CD4-positive, alpha-beta T cell treated with Interleukin-1 beta for 1 hour (primary cell): ENCODE measurements at places on chromosomes 12 and 14.

DNA sequence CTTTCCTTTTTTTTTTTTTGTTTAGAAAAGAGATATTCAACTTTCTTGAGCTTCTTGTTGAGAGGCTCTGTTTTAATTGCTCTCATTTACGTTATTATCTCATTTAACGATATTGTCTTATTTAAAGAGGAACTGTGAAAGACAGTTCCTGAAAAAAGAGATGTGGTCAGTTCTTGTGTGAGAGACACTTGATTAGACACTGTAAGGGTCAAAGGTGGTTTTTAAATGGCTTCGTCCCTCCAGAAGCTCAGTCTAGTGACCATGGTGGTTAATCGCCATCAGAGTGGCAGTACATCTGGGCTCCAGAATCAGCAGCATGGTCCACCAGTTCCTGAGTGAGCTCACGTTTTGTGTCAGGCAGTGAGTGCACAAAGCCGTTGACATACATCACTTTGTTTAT is 57.9 kb upstream of the KCNA5 start:
- no peak for DNase-seq

GRCh38 chr14:22768947-22769346 is 2.5 kb downstream of the OXA1L start:
- DNase-seq = no peak

- no peak for DNase-seq
Measured at GRCh38 chr14:60346706-60347105, 97.7 kb downstream of the PPM1A start.

DNA sequence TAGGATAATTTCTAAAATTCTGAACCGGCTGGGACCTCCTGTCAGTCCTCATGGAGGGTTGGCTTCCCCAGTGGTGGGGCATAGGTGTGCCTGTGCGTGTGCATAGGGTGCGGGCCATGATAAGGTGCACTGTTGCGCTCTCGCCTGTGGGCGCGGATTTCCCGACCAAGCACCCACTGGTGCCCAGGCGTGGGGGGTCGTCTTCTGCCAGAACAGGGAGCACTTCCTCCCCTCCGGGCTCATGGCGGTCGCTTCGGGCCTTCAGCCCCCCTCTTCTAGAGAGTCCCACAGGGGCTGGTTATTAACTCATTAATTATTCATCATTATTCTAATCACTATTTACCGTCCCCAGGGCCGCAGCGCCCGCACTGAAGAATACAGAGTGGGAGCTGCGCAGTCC is 2.8 kb downstream of the C1QL4 start:
- no peak for DNase-seq

DNA sequence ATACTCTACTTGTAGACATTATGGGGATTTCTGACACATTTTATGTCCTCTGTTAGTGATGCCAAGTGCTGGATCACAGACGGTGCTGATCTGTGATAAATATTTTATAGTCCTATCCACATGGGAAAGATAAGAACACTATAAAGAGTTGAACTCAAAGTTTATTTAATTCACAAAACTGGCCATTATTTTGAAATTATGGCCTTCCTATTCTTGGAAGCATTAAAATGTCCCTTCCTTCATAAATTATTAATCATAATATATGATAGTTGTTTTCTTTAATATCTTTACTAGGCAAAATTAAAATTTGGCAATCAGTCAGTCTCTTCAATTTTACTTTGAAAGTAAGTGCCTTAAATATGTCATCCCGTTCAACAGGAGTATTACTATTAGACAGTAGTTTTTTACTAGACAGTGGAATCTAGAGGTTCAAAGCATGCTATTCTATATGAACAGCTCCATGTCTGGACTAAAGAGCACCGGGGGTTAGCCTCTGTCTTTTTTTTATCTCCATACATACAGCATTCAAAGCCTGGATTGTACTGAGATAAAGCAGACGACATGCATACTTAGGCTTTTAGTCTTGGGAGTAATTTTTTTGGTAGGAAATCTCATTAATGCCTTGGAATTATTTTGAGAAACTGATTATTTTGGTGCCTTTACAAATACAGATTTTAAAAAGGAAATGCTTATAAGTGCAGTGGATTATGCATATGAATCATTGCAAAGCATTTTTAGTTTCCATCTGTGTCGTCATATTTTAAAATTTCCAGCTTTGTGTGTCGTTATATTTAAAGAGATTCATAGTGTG is 306.1 kb upstream of the RGS6 start:
- no peak for DNase-seq

GRCh38 chr12:52847335-52848102 is 1.3 kb downstream of the KRT78 start:
- no peak for DNase-seq

DNA sequence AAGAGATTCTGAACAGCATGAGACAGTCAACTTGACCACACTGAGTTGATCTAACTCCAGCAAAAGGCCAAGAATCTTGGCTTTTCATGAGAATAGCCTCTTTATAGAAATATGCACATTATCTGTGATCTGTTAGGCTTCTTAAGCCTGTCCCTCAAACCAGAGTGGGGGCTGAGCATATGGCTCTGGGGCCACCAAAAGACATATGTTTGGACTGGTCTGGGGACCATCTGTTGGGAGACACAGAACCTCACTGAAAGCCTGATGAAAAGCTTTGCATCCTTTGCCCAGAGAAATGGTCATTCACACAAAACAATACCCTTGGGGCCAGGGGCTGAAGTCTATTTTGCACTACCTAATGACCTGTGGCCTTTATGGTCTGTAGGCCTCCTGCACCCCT is 165.3 kb upstream of the PRMT8 start:
- no peak for DNase-seq

- DNase-seq = no peak
Measured at GRCh38 chr14:91338379-91338778, 79.2 kb downstream of the CCDC88C start.

DNA sequence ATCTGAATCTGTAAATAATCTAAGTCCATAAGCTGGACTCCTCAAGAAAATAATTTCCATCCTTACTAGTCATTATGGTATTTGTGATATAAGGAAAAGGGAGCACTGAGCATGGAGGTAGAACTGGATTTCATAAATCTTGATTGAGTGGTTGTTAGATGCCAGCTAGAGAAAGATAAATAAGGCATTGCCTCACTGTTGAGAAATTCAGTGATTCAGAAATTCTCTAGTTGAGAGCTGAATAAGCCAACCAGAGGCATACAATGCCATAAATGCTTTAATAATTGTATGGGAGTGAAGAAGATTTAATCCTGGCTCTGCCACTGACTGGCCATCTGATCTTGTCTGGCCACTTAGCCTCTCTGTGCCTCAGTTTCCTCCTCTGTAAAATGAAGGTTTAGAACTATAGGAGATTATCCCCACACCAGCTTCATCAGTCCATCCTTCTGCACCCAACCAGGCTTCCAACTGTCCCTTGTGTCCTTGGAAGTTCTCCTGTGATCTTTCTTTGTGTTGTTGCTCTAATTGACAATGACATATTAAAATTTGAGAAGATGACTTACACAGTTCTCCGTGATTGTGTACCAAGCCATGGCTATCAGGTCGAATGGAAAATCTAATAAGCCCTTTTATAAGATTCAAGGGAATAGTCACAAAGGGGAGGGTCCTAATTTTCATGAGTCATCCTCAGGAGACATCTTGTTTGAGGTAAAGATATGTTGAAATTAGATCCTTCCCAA is 394.3 kb downstream of the EGLN3 start:
- DNase-seq = no peak

GRCh38 chr12:71124835-71125460 is 32.9 kb downstream of the TSPAN8 start:
- no peak for DNase-seq

- DNase-seq = no peak
Measured at GRCh38 chr14:45426685-45427282, 173.8 kb upstream of the MIS18BP1 start.

GRCh38 chr14:64324461-64324860 is 30.3 kb upstream of the ESR2 start:
- no peak for DNase-seq

DNA sequence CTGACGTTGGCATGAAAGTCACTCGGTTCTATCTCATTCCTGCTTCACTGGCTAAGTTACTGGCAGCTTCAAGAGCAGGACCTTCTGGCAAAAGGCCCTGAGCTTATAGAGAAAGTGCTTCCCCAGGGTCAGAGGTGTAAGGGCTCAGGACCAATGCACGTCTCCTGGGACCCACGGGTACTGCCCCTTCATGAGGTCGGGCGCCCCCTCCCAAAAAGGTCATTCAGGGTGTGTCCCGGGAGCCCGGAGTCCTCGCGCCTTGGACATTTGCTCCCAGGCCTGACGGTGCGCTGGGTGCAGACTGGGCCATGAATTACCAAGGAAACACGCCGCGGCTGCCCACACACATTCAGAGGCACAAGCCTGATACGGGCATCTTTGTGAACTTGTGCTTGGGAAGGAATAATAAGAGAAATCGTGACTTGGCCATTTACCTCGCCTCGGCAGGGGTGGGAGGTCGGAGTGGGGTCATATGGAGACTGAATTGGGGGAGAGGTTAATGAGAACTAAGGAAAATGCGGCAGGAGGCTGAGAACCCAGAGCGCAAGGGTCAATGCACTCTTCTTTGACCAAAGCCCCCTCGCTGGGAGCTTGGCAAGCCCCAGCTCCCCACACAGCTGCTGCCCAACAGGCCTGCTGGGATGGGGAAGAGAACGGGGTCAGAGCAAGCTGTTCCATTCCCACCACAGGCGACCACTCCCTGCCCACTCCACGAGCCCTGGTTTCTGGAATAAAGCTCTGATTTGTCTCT is 15.7 kb upstream of the SLC6A12 start:
- DNase-seq = no peak

- peak; percentile 38 for DNase-seq
Measured at GRCh38 chr14:102080183-102081080, 6.4 kb downstream of the HSP90AA1 start.

DNA sequence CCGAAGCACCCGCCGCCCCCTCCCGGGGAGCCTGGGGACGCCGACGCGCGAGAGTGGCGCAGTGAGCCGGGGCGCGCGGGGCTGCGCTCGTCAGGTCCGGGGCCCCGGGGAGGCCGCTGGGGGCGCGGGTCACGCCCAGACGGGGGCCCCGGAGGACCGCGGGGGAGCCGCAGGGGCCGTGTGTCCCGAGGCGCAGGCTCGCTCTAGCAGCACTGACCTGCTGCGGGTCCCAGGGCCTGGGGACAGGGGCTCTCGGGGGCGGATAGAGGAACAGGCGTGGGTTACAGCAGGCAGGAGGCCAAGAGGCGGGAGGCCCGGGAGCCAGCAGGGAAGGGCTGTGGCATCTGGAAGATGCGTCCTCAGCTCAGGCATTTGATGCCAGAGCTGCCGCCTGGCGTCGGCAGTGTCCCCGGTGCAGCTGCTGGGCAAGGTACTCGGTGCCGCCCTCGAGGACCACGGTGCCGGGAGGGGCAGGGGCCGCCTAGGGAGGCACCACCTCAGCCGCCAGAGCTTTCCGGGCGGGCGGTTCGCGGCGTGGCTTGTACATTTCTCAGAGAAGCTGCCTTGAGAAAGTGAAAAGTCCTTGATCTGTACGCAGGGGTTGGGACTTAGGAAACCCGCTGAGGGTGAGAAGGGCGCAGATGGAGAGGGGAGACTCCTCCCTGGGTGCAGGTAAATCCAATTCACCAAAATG is 1.2 kb downstream of the WNT5B start:
- DNase-seq = no peak

- no peak for DNase-seq
Measured at GRCh38 chr14:93090826-93091555, 24.7 kb downstream of the ITPK1 start.

DNA sequence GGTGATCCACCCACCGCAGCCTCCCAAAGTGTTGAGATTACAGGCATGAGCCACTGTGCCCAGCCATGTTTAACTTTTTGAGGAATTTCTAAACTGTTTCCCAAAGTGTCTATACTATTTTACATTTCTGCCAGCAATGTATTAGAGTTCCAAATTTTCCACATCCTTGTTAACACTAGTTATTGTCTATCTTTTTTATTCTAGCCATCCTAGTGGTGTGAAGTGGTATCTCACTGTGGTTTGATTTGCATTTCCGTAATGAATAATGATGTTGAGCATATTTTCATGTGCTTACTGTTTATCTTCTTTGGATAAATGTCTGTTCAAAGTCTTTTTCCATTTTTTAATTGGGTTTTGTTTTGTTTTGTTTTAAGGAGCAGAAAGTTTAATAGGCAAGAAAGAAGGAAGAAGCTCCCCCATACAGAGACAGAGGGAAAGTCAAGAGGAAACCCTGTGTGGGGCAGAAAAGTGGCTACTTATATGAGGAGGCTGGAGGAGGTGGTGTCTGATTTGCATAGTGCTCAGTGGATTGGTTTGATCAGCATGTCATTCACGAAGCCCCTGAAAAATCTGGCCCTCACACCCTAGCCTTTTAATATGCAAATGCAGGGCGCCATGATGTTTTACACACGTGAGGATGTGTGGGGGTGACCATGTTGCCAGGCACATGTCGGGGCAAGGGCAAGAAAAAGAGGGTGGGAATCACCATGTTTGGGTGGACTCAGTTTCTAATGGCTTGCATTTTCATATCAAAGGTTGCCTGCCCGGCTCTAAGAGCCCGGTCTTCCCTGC is 14.9 kb downstream of the TXNRD1 start:
- no peak for DNase-seq

DNA sequence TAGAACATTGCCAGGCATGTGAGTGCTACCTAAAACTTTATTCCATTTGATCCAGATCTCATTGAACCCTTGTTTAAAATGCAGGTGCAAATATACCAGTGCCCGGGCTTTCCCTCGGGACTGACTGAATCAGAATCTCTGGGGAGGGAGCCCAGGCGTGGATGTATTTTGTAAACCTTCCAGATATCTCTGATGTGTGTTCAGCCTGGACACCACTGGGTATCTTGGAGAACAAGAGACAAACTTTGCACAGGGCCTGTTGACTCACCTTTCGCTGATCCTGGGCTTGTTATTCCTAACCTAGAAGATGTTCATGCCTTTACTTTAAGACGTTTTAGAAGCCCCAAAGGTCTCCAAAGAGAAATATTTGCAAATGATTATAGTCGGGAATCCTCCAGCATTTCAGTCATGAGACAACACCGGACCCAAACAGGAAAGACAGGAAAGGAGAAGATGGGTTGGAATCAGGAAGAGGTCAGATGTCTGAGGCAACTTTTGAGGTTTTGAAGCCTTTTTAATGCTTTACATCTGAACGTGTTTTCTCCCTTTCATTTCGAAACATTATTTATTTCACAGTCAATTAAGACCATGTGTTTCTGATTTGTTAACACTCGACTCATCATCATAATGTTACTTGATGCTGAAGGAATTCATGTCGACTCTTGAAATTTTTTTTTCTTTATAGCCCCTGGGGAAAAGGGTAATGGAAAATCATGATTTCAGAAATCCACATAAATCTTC is 118.6 kb downstream of the PLXNC1 start:
- no peak for DNase-seq

GRCh38 chr12:101962486-101962885 is 85.1 kb downstream of the DRAM1 start:
- no peak for DNase-seq

GRCh38 chr12:29051221-29051620 is 97.9 kb upstream of the FAR2 start:
- no peak for DNase-seq
